Left cardiac atrium (tissue), 4 donors: ENCODE measurements at places on chromosomes 12 and 14.
A peak's percentile ranks its signal among the peaks of the same experiment; 100 is the strongest.

GRCh38 chr12:106893451-106893850, 62.3 kb upstream of the TMEM263 start:
- DNase-seq, result no peak

DNA sequence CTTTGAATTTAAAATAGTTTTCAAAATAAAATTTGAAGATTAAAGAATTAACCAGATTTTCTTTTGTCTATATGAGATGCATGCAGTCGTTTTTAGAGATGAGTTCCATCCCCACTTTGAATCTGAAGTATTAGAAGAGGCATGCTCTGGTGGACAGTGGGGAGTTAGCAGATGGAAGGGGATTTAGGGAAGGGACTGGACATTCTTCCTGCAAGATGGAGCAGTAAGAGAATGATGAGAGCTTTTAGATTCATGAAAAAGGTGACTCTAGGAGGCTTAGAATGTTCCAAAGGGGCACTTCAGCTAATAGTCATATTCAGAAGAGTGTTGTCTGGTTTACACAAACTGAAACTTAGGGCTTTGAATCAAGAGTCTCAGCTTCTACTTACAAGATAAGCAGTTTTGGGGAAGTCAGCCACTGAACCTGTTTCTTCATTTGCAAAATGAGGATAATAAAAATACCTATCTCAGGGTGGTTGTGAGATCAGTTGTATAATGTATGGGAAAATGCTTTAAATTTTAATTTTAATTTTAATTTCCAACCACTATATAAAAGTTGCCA, 3.7 kb downstream of the ZBTB1 start:
- no peak for DNase-seq

- no peak for DNase-seq
Observed at GRCh38 chr12:50022903-50023302, 2.4 kb downstream of the RACGAP1 start.

DNA sequence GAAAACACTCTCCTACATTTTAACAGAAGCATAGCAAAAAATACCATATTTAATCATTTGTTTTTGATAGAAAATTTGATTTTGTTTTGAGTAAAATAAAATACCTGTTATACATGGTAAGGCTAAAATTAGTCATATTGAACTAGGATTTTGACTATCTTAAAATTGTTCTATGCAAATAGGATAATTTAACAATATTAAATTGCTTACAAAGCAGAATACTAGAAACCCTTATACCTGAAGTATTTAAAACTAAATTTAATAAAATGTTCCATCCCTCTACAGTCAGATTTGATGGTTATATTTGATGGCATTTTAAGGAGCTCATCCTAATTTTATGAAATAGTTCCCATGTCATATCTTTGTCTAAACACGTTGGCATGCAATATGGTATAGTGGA, 323.2 kb downstream of the GPHN start:
- no peak for DNase-seq

DNA sequence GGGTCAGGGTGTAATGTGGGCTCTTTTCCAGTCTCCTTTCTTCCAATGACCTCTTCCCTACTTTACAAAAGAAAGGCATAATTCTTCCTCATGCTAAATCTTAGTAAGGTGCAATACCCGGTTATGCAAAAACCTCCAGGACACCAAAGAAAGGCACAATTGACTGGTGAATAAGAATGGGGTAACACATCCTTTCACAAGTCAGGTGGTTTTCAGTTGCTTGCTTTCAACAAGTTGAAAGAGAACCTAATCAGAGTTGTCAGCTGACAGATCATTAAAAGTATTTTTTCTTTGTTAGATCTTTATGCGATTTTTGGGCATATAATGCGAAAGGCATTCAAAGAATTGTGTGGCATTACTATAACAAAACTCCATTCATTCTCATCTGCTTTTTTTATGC, 1.3 kb upstream of the AEBP2 start:
- no peak for DNase-seq

DNA sequence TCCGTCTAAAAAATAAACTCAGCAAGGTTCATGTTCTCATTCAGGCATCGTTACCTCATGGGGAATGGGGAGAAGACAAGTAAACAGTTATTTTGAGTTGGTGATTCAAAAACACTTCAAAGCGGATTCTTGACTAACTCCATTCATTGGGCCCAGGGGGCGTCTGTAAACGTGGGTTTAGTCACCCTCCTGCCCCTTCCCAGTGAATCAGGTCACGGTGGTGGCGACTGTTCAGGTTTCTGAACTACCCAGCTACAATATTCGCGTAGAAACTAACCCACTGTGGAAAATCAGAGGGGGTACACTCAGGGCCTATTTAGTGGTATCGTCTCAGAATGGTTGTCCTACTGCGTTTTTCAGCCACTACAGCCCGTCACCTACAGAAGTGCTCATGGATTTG, 15.2 kb downstream of the OR6S1 start:
- no peak for DNase-seq

DNA sequence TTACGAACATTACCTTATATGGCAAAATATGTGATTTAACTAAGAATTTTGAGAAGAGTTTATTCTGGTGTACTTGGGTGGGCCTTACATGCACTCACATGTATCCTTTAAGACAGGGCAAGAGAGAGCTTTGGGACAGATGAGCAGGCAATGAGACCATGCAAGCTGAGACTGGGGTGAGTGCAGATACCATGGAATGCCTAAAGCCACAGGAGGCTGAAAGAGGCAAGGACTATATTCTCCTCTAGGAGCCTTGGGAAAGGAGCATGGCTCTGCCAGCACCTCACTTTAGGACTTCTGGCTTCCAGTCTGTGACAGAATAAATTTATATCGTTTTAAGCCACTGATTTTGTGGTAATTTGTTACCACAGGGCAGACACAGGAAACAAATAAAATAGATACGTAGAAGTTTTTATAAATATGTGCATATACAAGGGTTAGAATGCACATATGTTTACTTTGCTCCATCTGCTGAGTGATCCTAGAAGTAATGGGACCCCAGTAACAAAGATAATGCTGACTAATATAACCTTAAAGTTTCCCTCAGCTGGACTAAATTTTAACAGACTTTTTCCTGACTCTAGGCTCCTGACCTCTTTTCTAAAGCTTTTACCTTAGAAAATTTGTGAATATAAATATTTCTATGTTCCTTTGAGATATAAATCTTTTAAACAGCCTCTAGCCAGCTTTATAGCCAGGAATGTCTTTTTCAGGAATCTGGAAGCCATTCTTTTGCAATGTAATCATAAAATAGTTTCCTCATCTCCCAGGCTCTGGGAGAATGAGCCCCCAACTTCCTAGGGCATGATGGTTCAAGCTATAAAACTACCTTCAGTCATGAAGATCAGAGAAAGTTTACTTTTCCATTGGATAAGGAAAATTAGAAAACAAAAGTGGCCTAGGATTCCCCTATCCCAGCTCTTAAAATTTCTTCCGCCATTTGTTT, 216.8 kb downstream of the PPFIA2 start:
- DNase-seq, result no peak

- DNase-seq, result peak; percentile 54
Observed at GRCh38 chr14:91946622-91947474, 646 bp downstream of the FBLN5 start.

DNA sequence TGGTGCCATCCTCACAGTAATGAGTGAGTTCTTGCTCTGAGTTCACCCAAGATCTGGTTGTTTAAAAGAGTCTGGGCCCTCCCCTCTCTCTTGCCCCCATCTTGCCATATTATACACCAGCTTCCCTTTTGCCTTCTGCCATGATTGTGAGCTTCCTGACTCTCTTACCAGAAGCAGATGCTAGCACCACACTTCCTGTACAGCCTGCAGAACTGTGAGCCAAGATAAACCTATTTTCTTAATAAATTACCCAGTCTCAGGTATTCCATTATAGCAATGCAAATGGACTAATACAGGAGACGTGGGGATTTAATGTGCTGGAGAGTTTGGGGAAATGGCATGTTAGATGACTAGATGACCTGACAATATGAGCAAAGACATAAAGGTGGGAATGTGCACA, 12.8 kb downstream of the SLC4A8 start:
- no peak for DNase-seq

- DNase-seq, result no peak
Observed at GRCh38 chr14:93967637-93968250, 8.6 kb downstream of the ASB2 start.

DNA sequence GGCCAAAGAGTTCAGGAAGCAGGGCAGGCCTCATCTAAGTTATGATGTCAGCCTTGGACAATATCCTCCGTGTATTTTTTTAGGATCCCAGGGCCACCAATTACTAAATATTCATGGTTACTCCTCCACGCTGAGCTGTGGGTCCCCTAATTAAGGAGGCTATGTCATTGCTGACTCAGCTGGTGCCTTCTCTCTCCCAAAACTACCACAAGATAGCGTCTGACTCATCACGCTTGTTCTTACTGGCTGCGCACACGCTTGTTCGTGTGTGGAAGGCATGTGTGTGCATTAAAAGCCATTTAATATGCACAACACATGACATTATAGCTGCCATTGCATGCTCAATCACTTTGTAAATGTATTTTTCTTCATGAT, 78.3 kb downstream of the GSC start:
- no peak for DNase-seq

DNA sequence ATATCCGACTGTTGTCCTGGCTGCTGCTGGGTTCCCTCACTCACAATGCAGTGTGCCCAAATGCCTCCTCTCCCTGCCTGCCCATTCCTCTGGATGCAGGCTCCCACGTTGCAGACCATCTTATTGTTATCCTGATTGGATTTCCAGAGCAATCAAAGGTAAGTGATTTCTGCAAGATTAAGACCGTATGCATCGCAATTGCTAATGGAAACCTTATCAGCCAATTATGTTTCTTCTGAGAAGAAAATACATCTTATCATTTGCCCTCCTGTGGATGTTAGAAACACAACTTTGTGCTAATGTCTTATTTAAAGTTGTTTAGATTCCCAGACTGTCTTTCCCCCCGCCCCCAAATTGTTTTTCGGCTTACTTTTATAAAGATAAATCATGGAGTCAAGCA, 98.1 kb downstream of the PRIMA1 start:
- no peak for DNase-seq

DNA sequence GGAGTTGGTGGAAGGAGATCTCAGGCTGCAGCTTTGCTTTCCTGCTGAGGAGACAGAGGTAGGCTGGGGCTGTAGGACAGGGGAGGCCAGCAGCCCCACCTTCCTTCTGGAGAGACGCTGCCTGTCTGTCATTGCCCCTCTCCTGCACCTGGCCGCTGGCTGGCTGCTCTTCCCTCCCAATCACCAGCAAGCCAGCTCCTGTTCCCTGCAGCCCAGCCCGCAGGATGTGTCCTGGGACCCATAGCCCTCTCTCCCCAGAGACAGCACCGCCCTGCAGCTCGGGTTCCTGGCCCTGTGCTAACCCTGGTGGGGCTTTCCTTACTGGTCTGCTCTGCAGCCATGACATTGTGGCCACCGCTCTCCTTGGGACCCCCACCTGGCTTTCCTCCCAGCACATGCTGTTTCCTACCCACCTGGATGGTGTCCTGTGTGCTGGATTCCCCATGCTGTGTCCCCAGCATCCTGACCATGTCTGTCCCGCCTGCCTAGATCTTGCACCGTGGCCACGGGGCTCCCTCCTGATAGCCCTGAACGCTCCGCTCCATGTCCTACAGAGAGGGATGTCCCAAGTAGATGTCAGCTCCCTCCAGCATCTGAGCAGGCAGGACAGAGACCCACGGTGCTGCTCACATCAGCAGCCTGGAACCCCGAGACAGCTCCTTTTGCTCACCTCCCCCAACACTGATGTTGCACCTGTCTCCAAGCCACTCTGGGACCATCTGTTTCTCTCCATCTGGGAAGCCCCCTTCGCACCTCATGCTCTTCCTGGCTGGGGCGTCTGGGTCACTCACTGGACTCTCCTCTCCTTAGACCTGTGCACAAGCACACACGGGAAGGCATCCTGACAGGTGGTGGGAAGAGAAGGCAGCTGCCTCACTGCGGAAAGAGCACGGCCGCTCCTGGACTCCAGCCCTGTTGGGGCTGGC, 1.1 kb upstream of the MTA1 start:
- peak; percentile 17 for DNase-seq

DNA sequence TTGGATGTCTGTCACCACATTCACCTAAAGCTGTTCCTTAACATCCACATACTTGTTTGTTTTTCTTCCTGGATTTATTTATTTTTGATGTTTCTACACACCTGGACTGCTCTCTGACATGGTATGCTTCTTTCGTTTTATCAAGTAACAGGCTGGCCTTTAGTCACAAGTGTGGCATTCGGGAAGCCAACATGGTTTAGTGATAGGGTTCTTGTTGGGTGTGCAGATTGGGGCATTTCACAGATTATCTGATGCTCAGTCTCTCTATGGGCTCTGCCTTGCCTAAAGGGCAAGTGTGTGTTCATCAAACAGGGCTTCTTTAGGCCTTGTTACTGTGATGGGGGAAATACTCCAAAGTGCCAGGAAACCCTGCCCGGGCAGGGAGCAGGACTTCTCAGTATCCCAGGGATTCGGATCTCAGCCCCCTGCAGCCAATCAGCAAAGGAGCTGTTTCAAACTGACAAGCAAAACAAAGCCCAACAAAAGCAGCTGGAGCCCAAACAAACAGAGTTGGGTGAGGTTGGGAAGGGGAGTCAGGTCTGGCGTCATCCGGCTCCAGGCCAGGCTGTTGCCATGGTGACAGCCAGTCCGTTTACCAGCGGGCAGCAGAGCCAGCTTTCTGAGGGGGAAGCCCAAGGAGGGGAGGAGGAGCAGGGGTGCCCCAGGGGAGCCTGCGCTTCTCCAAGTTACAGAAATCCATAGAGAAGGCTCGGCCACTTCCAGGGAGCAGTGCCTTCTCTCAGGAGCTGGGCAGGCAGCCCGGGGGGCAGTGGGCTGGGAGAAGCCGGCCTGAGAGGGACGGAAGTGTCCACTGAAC, 31.9 kb downstream of the FOS start:
- peak; percentile 93 for DNase-seq

- DNase-seq, result no peak
Observed at GRCh38 chr12:47829584-47829983, 9.9 kb upstream of the HDAC7 start.

DNA sequence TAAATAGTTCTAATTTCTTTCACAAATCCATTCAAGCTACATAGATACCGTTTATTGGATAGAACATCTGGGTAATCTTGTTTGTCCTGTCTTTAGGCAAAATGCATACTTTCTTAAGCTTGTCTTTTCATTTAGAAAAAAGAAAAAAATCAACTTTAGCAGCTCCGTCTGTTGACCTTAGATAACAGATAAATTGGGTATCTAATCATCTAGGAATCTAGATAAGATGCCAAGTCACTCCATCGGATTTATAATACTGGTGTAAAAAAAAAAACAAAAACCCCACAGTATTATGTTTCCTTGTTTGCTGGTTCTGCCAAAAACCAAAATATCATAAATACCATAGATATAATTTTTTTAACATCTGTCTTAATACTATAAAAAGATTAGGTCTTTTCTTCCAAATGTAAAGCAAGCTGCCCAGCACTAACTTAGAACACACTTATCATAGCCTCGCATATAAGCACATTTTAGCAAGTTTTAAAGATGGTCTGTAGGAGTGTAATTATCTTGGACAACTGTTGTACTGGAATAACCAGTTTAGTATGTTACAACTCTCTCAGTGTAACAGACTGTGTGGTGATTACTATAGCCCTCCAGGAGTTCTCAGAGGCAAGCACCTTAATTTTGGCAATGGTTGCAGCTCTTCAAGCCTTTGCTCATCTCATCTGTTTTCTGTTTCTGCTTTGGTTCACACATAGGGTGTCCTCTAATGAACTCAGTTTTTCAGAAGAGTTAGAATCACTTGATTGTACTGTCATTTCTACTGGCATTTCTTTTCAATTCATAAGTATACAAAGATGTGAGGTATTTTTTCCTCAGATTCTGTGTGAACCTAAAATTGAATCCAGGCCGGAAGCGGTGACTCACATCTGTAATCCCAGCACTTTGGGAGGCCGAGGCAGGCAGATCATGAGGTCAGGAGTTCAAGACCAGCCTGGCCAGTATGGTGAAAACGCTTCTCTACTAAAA, 83.1 kb downstream of the ANO6 start:
- DNase-seq, result no peak
